ENCODE measurements at places on chromosomes 16 and 17. TPM values are rescaled to one million over a fixed set of nuclear protein-coding genes. Genes with fewer than 3 reads are reported as not detected.

- H3K4me3 ChIP-seq, result no peak overlapping the region
- no peak for DNase-seq
- no peaks in the 10 kb centered on the region for H3K27me3 ChIP-seq
Measured at GRCh38 chr17:73118139-73118538, 25.7 kb upstream of the SLC39A11 start.

DNA sequence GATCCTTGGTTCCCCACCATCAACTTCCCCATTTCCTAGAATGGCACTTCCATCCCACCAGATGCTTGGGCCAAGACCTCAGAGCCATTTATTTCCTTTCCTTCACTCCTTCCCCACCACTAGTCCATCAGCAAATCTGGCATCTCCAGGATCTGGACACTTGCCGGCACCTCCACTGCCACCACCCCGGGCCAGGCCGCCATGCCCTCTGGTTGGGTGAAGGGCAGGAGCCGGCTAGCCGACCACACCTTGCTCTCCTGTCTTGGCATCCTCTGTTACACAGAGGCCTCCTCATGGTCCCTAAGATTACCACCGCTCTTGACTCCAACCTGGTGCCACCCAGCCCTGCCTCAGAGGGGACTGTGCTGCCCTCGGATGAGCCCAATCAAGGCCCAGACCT lies 104.5 kb downstream of the RMI2 start:
- H3K27ac ChIP-seq, result no peak overlapping the region
- no peaks in the 10 kb centered on the region for H3K36me3 ChIP-seq
- no peaks in the 10 kb centered on the region for H3K4me1 ChIP-seq
- DNase-seq, result no peak

Gene PPY
- not detected for total RNA-seq

Gene ABCC12
- not detected for total RNA-seq

Gene CDH8
- total RNA-seq, result 0.71 TPM

Measured in lower lobe of right lung (tissue), 2 donors.